ENCODE measurements at places on chromosomes 6 and 20.

- DNase-seq = no peak
These were observed 63.1 kb downstream of the SLX4IP start for GRCh38 chr20:10498200-10498599.

DNA sequence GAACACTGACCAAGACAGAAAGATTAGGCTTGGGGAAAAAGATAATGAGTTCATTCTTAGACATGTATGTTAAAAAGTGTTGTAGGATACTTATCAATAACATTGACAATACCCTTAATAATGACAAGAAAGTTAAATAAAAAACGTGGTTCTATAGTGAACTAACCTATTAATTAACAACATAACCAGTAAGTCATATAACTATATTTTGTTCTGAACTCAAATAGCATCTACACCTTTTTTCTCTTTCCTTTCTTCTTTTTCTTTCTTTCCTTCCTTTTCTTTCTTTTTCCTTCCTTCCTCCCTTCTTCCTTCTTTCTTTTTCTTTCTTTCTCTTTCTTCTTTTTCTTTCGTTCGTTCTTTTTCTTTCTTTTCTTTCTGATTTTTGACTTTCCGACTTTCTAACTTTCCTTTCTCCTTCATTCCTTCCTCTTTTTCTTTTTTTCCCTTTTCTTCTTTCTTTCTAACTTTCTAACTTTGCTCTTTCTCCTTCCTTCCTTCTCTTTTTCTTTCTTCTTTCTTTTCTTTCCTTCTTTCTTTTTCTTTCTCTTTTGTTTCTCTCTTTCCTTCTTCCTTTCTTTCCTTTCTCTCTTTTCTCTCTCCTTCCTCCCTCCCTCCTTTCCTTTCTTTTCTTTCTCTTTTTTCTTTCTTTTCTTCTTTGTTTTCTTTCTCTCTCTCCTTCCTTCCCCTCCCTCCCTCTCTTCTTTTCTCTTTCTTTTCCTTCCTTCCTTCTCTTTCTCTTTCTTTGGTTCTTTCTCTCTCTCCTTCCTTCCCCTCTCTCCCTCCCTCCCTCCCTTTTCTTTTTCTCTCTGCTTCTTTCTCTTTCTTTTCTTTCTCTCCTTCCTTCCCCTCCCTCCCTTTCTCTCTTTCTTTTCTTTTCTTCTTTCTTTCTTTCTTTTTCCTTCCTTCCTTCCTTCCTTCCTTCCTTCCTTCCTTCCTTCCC, 24.6 kb downstream of the PRSS35 start:
- no peak for DNase-seq

GRCh38 chr6:53315086-53315724, 33.5 kb downstream of the ELOVL5 start:
- DNase-seq = no peak

- no peak for DNase-seq
These were observed 112.8 kb downstream of the HFE start for GRCh38 chr6:26199773-26200764.

GRCh38 chr20:31764641-31765305, 25.7 kb downstream of the TPX2 start:
- no peak for DNase-seq

DNA sequence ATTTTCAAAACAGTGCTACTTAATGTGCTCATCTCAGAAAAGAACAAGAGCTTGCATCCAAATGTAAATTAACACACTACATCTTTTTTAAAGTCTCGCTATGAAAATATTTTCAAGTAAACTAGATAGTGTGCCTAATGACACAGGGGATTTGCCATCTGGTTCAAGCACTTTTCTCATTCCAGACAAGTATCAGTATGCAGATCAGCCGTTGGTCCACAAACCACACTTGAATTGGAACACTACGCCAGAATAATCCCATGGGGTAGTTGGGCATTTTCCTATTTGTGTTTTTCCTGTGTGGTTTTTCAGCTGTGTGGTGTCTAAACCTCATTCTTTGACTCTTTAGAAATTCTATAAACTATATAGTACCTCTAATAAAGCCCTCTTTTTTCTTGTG, 256.2 kb downstream of the EPHA7 start:
- DNase-seq = no peak

GRCh38 chr6:109048176-109048575, 46.5 kb downstream of the SESN1 start:
- DNase-seq = no peak

GRCh38 chr6:33707771-33708170, 3.7 kb downstream of the UQCC2 start:
- DNase-seq = no peak

GRCh38 chr6:5119090-5119951, 34.2 kb downstream of the PPP1R3G start:
- no peak for DNase-seq

DNA sequence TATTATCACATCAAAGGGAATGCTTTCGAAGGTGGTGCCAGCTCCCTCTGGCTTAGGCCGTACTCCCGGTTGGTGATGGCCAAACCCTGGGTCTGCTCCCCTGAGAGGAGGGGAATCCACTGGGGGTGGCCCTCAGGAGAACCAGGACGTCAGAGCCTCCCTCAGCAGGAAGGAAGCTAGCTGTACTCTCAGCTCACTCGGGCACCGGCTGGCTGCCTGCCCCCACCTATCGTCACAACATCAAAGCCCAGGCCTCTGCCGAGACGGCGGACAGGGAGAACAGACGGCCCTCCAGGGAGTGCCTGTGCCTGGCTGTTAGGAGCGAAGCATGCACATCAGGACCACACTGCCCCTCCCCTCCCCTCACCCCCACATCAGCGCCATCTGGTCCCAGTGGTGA, 9.2 kb upstream of the PGC start:
- DNase-seq = no peak

DNA sequence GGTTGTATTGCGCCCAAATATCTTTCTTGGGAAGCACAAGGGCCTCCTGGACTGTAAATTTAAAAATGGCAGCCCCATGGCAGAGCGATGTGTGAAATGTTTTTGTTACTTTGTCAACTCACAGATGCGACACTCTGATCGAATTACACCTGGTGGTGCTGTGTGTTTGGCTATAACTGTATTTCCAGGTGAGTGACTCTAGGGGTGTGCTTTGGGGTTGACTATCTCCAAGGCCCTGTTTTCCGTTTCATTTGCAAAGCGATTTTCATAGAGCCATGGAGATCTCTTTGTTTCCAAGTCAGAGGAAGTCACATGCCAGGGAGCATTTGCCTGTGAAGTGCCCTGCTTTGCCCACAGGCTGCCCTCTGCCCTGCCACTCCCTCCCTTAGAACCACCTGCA, 93.5 kb downstream of the CDC5L start:
- DNase-seq = no peak

GRCh38 chr6:165858586-165858985, 195.5 kb upstream of the PDE10A start:
- DNase-seq = no peak

GRCh38 chr20:49248879-49249665, 28.8 kb downstream of the ZNFX1 start:
- DNase-seq = no peak

GRCh38 chr6:125512621-125513020, 210.9 kb upstream of the HDDC2 start:
- DNase-seq = no peak

DNA sequence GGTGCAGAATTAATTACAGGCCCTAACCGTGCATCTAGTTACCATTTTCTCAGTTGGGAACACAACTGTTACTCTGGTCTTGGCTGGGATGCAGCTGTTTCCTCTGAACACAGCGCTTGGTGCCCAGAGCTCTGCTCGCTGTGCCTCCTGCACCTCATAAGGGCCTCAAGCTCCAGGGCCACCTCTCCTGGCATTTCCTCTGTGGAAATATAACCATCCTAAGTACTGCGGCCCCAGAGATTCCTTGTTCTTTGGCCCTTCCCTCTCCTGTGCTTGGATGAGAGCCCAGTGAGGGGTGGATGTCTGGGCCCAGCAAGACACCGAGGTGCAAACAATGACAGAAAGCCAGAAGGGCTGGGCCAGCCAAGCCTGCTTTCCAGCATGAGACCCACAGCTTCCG, 169.9 kb upstream of the CST7 start:
- no peak for DNase-seq
